NCI-H446 (cell line): ENCODE measurements at places on chromosomes 4 and X.

DNA sequence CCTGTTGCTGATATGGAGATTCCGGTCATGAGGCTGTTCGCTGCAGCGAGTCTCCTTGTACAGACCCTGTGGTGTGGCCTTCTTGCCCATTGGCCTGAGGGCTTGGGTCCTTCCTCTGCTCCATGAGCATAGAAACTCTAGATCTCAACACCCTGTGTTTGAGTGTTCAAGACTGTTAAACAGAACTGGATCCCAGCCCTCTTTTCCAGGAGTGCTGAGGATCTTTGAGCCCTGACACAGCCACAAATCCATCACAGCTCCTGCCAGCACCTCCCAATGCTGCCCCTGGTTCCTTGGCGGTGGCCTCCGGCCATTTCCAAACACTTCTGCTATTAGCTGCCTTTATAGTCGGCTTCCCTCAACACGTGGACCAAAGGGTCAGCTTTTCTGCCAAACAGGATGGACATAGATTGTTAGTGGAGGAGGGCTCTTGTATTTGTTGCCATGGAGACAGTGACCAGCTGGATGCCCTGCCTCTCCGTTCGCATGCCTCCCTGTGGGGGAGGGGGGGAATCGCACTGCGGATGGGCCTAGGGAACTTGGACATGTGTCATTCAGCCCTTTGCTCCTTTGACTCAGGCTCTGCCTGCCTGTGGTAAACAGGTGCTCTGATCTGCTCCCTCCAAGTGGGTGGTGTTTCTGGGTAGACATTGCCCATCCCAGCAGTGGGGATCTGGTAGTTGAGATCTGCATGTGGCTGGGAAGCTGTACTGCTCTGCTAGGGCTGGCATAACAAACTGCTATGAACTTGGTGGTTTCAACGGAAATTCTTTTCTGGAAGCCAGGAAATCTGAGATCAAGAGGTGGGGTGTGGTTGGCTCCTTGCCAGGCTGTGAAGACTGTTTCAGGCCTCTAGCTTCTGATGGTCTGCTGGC, 6.9 kb upstream of the WDR1 start:
- no peak for DNase-seq

DNA sequence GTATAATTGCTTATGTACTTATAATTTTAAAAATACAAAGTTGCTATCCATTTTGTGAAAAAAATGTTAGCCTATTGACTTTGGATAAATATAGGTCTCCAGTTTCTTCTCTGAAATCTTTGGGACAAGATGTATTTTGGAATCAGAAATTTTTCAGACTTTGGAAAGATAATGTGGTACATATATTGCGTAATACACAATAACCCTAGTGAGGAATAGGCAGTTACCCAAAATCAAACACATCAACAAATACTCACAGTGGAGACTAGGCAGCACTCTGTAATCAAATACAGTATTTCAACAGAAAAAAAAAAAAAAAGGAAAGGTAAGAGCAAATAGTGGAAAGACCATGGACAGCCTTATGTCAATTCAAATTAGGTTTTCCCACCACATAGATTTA, 796.8 kb downstream of the ADGRL3 start:
- DNase-seq, result no peak

- no peak for DNase-seq
Observed at GRCh38 chr4:157587681-157588423, 367.3 kb downstream of the GRIA2 start.

GRCh38 chrX:153981771-153982533, 9.4 kb downstream of the TMEM187 start:
- no peak for DNase-seq

DNA sequence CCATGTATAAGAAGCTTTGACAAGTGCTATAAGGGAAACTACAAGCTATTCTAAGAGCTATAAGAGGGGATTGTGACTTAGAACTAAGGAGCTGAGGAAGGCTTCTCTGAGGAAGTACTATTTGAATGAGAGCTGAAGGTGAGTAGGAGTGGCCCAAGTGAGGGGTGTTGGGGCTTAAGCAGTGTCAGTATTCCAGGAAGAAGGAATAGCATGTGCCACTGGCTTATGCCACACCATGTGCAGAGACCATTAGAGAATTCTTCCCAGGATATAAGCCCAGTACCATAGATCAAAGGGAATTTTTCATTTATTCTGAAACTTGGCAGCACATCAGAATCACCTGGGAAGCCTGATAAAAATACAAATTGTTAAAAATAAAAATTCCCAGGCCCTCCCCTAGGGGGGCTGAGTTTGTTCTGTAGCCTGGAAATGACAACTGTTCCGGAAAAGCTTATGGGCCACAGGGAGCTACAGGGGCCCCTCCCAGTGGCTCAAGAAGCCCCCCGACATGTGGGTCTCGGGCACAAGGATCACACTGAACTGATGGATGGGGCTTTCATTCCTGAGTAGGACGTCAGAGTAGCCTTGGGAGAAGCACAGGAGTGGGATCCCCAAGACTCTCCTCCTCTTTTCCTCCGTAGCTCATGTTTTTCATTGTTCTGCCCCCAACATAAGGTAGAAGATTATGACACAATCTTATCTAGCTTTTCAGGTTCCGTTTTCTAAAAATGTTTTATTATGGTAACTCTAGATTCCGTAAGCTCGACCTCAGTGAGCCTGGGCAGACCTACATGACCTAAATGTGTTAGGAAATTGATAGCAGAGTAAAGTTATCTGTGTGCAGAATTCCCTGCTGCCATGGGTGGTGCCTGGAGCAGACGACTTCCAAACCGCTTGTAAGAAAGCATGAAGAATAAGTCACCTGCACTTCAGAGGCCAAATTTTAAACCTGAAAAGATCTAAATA, 119.3 kb downstream of the AFF1 start:
- DNase-seq, result no peak

- DNase-seq, result no peak
Observed at GRCh38 chr4:22030307-22030706, 81.7 kb upstream of the KCNIP4 start.
